Esophagus squamous epithelium (tissue), 5 donors: ENCODE measurements at places on chromosomes 5 and 9.

- DNase-seq = no peak
Observed at GRCh38 chr9:106622164-106622487, 240.8 kb upstream of the ZNF462 start.

DNA sequence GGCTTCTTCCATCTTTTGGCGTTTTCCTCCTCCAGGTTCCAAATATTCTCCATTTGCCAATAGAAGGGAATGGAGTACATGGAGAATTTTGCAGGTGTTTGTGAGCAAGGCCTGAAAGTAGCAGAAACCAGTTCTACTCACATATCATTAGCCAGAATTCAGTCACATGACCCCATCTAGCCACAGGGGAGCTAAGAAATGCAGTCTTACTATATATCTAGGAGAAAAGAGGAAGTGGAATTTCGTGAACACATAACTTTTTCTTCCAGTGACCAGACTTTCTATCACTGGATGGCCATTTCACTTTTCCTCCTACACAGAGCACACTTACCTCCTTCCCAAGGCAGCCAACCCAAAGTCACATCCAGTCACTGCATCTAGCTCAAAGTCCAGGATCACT is 55.1 kb downstream of the LOX start:
- no peak for DNase-seq

GRCh38 chr9:91896513-91897121 is 53.4 kb downstream of the ROR2 start:
- no peak for DNase-seq

GRCh38 chr9:136147890-136148714 is 29.4 kb upstream of the TMEM250 start:
- DNase-seq = no peak

DNA sequence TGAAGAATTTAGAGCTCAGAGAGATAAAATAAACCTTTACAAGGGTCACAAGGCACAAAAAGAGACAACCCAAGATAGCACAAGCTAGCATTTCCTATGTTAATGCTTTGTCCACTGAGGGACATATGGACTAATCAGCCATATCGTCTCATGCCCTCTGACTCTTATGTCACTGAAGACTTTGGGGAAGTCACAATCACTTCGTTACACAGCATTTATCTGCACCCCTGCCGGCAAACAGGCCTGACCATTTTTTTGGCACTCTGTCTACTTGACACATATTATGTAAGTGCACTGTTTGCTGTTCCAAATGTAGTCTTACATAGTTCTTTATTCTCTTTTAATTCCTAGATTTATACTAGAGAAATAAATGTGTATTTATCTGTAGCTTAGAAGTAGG is 13.9 kb upstream of the BNC2 start:
- DNase-seq = no peak

DNA sequence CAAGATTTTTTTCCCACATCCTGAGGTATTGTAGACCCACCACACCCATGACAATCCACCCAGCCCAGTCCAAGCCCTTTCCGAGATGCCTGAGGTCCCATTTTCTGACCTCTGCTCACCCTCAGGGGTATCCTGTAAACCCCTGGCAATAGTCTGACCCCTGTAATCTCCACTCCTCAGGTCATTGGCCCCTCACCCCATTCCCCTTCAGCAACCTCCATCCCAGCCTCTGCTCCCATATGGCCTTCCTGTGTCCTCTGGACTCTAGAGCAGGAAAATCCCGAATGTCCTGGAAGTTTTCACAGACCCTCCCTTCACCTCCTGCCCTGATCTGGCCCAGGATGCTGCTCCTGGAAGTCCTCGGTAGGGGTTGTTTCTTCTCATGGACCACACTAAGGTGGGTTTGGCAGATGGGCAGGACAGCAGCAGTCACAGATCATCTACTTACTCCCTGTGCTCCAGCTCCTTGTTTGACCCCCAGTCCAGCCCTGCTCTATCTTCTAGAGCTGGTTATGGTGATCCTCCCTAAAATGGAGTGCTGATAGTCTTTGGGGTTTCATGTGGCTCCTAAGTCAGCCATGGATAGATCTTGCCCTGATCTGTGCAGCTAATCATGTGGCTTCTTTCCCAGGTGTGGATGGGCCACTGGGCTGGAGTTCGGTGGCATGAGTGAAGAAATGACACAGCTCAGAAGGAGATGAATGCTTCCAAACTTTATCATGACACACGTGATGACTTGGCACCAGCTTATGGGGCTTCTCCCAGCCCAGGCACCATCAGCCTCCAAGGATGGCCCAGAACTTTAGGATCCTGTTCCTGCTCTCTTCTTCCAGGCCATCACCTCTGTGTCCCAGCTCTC is 12.0 kb upstream of the ACSL6 start:
- DNase-seq = no peak

GRCh38 chr5:1655496-1656270 is 131.9 kb upstream of the LPCAT1 start:
- DNase-seq = no peak

GRCh38 chr5:155270725-155271124 is 257.2 kb downstream of the KIF4B start:
- DNase-seq = no peak

DNA sequence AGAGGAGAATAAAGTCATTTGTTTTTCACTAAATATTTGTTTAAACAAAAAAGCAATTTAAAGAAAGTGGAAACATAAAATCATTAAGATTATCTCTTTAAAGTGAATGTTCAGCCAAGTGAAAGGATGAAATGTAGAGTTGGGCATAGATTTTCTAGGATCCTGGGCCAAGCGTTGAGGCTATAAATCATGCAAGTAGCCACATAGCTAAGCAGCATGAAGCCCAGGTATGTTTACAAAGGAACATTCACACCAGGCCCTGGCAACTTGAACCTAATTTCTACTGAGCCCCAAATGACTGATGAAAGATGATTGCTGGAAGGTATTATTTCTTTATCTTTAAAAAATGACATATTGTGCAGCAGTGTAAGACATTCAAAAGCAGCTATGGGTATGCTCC is 461.8 kb downstream of the MAT2B start:
- DNase-seq = no peak

DNA sequence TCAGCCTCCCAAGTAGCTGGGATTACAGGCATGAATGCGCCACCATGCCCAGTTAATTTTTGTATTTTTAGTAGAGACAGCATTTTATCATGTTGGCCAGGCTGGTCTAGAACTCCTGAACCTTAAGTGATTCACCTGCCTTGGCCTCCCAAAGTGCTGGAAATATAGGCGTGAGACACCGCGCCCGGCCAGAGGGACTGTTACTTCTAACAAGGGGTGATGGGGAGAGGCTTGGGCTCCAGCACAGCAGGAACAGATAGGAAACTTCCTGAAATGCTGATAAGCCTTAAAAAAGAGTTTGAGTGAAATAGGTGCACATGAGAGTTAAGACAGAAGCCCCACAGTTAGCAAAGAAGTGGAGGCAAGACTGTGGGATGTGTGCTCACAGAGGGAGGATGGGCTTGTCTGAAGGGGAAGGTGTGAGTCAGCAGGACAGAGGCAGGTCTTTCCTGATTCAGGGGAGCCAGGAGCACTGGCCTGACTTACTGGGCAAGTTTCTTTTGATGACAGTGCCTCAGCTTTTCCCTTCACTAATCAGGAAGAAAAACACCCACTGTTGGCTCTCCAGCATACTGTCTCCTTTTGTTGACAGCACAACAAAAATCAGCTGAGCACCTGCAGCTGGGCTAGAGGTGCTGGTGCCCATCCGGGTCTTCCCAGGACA is 68.4 kb downstream of the RAD23B start:
- no peak for DNase-seq

DNA sequence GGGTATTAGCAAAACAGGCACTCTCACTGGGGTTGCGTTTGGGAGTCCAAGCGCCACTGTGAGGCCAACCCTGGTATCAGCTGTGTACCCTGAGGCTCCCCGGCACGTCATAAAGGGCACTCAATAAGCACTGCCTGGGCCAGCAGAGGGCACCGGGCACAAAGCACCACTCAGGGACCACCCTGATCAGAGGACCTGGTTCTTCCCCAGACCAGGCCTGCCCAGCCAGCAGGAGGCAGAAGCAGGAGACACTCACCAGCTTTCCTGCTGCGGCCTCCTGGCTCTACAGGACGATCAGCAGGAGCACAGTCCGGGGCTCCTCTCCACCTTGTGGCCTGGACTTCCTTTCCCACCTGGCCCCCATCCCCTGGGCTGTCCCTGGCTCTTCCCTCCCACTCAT is 12.6 kb downstream of the MGAT1 start:
- DNase-seq = no peak

DNA sequence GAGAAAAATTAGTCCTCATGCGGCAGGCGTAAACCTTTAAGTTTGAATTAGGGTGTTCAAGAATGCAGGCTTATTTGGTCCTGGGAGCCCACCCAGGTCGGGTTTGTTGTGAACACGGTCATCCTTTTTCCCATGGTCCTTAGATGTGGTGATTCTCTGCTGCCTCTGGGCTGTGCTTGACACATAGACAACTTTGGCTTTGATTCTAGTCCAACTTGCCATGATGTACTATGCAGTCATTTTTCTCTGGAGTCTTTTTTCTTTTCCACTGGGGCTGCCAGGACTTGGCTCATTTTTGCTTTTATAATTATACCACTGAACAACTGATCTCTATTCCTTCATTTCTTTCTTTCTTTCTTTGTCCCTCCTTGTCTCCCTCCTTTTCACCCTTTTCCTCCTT is 218.6 kb downstream of the SREK1 start:
- DNase-seq = no peak

DNA sequence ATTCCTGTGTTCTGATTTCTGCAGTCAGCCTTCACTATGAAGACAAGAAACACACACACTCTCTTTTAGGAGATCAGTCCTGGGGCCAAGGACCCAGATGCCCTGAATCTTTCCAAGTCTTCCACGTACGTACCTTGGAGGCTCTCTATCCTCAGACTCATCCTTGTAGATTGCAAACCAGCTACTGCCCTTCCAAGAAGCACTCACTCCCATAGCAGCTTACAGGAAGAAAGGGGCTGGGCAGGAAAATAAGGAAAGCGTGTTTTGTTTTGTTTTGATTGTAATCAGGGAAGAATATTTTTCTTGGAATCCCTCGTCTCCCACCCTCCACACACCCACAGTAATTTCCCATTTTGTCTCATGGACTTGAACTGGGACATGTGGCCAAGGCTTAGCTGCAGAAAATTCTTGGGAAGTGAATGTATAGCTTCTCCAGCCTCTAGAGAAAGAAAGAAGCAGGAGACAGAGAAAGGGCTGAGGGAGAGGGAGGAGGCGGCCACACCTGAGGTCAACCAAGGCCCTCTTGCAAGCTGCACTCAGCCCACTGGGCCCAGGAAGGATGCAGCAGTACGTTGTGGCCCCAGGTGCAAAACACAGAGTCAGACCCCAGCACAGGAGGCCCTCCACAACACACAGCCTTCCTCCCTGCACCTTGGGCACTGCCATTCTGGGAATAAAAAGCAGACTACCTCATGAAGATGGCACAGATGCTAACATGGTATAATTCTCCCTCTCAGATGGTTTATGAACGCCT is 29.9 kb downstream of the IRX2 start:
- DNase-seq = no peak

DNA sequence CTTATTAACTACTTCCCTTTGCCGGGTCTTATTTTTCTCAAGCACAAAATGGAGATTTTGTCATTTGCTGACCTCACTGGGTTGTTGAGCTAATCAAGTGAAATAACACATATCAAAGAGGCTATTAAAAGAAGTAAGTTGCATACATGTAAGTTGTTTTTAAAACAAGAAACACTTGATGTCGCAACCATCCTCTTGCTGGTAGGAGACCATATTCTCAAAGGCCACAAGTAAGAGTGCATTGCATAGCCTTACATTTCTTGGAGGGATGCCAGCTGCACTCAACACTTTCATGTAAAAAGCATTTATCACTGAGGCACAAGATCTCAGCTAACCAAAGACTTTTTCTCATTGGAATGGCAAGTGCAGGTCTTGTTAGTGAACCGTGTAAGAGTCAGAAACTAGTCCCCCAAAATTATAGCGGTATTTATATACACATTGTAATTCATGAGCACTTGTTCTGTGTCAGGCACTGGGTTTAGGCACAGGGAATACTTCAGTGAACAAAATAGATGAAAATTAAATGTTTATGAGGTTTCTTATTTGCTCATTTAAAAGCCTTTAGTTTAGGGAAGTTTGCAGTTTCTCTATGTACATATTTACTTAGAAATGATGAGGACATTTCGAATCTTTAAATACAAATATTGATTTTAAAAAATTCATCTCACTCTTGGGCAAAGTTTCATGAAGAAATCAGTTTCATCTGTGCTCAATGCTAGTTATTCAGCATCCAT is 72.0 kb downstream of the ZFAND5 start:
- DNase-seq = no peak

DNA sequence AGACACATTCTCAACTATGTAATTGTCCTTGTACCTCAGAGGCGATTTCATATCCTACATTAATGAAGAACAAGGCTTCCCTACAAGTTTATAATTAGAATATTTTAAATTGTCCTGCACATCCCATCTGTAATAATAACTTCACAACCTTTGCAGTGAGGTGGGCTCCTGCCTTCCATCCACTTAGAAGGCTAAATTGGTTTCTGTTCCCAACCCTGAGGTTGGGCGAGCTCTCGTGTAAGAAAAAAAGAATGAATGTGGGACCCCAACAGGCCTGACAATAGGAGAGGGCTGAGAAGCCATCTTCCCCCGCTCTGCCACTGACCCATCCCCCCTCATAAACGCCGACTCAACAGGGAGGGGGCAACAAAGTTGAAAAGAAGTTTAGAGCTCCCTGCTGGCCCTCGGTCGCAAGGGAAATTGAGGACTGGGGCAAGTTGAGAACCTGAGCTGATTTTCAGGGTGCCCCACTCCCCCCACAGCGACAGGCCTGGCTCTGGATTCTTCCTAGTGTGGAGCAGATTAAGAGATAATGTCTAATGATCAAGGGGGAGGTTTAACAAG is 9.4 kb downstream of the BARHL1 start:
- no peak for DNase-seq

GRCh38 chr5:118597543-118597942 is 390.8 kb downstream of the DTWD2 start:
- no peak for DNase-seq

DNA sequence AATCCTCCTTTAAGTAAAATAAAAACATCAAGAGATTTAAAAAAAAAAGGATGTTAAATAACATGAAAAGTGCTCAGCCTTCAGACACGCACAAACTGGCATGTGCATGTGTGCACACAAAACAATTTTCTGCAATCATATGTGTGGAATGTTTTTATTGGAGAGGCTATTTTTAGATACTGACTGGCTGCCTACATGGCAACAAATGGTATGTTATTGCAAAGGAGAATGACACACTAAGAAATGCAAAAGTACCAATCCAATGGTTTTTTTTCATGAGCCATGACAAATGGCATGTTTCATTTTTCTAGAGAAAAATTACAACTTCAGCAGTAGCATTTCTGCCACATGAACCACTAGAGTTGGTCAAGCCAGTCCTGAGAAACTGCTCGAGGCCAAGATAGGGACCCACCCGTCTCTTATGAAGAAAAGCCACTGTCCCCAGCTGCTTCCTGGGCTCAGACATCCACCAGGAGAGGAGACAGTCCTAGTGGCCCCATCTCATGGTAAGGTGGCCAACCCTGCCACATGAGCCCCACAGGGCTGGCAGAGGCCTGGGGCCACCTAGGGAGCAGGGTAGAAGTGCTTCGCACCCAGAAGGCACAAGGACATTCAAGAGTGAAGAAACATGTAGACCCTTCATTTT is 116.4 kb downstream of the MYO10 start:
- no peak for DNase-seq

- DNase-seq = no peak
Observed at GRCh38 chr9:61666310-61666709, 476.5 kb downstream of the SPATA31A7 start.

GRCh38 chr9:135909371-135909770 is 2.0 kb upstream of the CAMSAP1 start:
- no peak for DNase-seq

GRCh38 chr9:116152390-116152789 is 1.2 kb upstream of the PAPPA start:
- DNase-seq = no peak

- no peak for DNase-seq
Observed at GRCh38 chr5:138927979-138928378, 52.8 kb upstream of the LRRTM2 start.
